ENCODE measurements at places on chromosomes 6 and 20. TPM values are rescaled to one million over a fixed set of nuclear protein-coding genes. Genes with fewer than 3 reads are reported as not detected.
A peak's percentile ranks its signal among the peaks of the same experiment; 100 is the strongest.

BYSL gene
- total RNA-seq = 14.4 TPM

SAMD5 gene
- 28.9 TPM for total RNA-seq

KCNB1 gene
- total RNA-seq = 2.4 TPM

TMEM244 gene
- total RNA-seq = 4.2 TPM

PLCB4 gene
- 6.8 TPM for total RNA-seq

PSMB9 gene
- 7.3 TPM for total RNA-seq

ZNF831 gene
- total RNA-seq = 0.20 TPM

EFHC1 gene
- total RNA-seq = 22.7 TPM

DNA sequence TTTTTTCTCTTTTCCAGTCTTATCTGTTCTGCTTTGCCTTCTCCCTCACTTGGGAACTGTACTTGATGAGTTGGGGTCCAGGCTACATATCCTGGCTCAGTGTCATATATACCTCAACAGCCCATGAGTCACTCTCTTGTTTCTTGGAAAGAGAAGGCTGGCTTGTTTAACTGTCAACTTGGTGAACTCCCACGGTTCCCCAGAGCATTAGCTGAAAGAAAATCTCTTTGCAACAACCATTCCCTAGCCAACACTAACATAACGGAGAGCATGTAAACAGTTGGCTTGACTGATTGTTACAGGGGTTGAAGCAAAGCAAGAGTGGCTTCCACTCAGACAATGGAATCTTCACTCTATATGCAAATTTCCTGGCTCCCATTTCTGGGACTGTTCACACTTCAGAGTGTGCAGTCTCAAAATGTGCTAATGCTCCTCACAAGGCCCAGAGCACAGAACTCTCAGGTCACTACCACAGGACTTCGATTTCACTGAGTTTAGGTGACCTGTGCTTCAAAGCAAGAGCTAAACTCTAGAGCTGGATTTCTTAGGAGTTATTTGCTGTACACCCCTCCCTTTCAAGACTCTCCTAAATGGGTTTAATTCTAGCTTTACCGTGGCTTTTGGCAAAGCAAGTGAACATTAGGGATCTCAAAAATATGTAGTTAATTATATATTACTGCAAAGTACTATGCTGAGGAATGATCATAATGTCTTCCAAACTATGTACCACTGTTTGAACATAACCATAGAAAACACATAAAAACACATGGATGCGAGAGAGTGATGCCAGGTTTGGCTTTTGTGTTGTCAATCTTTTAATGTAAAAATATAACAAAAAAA, 609.8 kb downstream of the RFPL4B start:
- DNase-seq = peak; percentile 95

DNA sequence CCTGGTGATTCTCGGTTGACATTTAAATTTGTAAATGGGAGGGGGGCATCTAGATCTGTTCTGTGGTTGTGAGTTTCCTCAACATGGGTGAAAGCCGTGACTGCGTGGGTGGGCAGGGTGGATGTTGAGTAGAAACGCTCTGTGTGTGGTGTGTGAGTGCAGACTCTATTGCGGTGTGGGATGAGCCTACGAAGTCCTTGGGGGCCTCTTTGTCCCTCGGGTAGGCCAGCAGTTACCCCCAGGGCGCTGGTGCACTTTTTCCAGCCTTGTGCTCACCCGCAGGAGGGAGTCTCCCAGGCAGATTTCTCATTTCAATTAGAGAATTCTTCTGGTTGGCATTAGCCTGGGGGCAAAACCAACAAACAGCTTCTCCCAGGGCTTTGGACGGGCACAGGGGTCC, 10.6 kb downstream of the TOX2 start:
- no peak for DNase-seq

- no peak for DNase-seq
These were observed 621.6 kb downstream of the KIF16B start for GRCh38 chr20:15951658-15952057.

GRCh38 chr6:17714177-17714576, 7.5 kb upstream of the NUP153 start:
- no peak for DNase-seq

DNA sequence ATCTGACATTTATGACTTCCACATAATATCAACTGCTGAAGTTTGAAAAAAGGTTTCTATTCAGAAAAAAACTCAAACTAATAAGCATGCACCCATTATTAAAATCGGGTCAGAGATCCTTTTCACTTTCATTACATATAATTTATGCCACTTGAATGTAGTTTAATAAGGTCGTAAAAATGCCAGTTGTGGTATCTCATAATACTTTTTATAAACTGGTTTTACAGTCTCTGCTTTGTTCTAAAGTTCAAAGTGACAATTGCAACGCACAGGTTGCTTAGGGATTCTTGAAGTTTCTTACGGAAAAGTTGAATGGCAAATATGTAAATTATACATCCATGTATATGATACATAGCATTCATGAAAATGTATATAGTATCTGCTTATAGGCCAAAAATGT, 229.4 kb upstream of the CEP162 start:
- no peak for DNase-seq

DNA sequence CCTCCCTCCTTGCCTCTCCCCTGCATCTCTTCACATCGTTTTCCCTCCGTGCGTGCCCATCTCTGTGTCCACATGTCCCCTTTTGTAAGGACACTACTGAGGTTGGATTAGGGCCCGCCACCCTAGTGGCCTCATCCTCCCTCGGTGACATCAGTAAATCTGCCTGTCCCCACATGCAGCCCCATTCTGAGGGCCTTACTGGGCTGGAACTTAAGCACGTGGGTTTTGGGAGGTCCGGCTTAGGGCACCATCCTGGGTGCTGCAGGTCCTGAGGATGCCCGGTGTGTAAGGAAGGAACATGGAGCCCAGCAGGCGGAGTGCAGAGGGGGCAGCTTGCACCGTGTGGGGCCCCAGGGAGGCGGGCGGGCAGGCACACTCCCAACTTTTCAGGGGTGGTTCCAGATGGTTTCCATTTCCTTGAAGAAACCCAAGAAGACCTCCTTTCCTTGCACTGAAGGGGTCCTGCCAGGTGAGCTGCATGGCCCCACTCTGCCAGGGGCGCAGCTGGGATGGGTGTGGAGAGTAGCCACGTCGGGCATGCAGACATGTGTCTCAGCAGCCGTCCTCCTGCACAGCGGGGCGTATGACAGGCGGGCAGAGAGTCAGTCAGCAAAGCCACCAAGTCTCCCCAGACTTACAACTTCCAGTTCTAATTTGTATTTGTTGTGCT, 329.9 kb downstream of the QKI start:
- no peak for DNase-seq

- peak; percentile 64 for DNase-seq
These were observed at the start of gene SIRPA for GRCh38 chr20:1894951-1895673. Gene SIRPA, plus strand, starts transcription at chr20:1895407. Its CDS starts 41 bp downstream, at chr20:1895448.

DNA sequence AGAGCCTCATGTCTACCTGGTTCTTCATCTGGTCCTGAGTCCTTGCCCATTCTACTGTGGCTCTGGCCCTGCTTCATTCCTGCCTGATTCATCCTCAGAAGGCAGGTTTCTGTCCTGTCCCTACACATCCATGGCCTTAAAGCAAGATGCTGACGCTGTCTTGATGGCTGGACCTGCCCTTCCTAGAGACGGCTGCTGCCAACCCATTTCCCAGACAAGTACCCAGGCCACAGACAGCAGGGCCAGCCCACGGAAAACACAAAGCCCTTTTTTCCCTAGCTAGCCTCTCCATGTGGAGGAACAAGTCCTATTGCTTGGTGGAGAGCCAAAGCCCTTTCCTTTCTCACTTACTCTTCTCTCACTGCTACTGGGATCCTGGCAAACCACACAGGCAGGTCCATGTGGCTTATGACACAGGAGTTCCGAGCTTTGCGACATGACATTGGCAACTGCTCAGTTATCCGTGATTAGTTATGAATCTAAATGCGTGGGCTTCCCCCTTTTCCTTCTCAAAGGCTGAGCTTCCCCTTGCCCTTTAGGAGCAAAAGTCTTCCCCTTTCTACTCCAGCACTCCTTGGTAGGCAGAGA, 72.9 kb downstream of the SLC22A3 start:
- DNase-seq = no peak

DNA sequence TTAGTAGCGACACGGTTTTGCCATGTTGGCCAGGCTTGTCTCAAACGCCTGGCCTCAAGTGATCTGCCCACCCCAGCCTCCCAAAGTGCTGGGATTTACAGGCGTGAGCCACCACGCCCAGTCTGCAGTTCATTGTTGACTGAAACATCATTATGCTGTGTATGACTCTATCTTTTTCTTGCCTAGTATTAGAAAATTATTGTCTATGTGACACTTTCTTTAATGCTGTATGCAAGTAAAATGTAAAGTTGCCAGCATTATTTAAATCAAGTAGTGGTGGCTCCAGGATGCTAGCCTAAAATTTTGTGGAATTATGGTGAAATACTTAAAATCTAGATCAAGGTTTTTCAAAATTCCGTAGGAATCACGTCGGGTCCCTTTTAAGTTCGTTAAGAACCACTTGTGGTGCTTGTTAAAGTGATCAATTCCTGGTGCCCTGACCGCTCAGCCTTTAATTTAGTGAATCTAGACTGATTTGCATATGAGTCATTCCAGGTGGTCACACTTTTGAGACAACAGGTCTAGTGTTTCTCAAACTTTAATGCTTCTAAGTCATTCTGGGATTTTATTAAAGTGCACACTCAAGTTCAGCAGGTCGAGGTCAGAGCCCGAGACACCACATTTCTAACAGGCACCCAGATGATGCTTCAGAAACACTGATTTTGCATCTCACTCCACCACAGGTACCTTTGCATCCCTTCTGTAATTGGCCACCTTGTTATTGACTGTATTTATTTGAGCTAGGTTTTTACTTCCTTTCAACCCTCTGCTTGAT, 132.6 kb upstream of the MTHFD1L start:
- DNase-seq = no peak

- DNase-seq = peak; percentile 58
These were observed at the start of gene SLC2A4RG for GRCh38 chr20:63739130-63740069. Gene SLC2A4RG, plus strand, starts transcription at chr20:63739776. Its CDS starts 137 bp downstream, at chr20:63739913.
